ENCODE measurements at places on chromosomes 13 and 19.

GRCh38 chr19:41870401-41870873 lies 6.6 kb upstream of the CD79A start:
- peak; percentile 60 for DNase-seq

DNA sequence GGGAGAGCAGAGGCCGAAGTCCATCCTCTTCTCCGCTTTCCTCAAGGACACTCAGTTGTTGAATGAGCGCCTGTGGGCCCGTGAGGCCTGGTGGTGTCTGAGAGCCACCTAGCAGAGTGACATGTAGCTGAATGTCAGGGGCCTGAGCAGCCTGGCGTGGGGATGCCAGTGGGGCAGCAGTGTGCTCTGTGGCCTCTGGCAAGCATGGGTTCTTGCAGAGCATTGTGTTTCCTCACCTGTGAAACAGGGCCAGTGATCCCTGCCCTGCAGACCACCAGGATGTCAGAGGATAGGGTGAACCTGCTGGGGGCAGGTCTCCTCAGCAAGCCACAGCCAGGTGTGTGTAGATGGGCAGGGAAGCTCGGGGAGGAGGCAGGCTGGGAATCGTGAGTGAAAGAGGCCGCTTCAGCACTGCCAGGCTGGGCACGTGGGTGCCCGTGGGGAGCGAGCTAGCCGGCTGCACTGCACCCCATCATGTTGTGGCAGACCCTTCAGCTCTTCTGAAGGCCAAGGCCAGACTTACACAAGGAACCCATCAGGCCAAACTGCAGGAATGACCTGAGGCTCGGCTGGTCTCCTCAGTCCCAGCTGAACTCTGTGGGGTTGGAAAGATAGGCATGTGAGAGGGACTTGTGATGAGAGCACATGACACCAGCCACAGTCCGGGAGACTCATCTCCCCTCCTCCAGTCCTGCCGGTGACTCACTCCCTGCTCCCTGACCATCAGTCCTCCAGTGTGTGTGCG lies 5.0 kb downstream of the PPP1R37 start:
- DNase-seq, result peak; percentile 80

GRCh38 chr13:111202745-111203144 lies 87.6 kb downstream of the ARHGEF7 start:
- DNase-seq, result peak; percentile 61

DNA sequence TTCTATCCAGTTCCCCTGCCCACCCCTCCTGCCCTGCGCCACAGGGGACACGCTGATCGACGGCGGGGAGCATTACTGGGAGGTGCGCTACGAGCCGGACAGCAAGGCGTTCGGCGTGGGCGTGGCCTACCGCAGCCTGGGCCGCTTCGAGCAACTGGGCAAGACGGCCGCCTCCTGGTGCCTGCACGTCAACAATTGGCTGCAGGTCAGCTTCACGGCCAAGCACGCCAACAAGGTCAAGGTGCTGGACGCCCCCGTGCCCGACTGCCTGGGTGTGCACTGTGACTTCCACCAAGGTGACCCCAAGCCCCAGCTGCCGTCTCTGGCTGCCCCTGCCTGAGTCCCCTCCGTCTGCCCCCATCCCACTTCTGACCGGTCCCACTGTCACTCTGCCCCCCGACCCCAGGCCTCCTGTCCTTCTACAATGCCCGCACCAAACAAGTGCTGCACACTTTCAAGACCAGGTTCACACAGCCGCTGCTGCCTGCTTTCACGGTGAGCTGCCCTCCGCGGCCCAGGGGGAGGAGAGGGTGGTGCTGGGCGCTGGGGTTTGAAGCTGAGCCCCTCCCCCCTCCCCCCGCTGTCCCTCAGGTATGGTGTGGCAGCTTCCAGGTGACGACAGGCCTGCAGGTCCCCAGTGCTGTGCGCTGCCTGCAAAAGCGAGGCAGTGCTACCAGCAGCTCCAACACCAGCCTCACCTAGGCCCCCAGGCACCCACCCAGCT lies 15.5 kb downstream of the STAP2 start:
- DNase-seq, result no peak

DNA sequence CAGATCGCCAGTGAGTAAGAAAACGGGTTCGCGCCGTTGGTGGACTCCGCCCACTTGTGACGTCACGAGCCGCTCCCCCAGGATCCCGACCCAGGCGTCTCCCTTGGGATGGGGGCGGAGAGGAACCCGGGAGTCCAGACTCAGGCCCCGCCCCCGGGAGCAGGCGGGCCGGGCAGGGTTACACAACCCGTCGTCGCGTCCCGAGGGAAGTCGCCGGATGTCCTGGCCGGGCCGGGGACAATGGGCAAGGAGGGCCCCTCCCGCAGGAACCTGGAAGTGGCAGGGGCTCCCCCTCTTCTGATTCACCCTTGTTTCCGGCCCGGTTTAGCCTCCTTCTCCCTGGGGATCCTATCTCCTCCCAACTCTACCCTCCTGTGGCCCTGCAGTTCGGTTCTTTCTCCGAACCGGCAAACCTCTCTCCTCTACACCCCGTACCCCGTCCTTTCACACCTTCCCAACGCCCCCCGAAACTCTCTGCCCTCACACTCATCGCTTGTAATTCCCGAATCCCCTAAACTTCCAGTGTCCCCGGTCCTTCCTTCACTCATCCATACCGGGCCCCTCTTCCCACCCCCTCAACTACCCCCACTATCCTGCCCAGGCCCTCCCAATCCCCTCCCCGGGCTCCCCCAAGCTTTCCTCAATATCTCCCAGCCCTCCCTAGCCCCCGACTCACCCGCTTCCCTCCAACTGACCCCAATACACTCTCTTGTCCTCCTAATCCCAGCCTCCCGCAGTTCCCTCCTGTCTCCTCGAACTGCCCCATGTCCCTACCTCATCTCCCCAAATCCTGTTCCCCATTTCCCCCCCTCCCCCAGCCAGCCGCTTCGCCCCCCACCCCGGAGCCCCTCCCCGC lies 20.0 kb upstream of the ERCC1 start:
- peak; percentile 86 for DNase-seq

DNA sequence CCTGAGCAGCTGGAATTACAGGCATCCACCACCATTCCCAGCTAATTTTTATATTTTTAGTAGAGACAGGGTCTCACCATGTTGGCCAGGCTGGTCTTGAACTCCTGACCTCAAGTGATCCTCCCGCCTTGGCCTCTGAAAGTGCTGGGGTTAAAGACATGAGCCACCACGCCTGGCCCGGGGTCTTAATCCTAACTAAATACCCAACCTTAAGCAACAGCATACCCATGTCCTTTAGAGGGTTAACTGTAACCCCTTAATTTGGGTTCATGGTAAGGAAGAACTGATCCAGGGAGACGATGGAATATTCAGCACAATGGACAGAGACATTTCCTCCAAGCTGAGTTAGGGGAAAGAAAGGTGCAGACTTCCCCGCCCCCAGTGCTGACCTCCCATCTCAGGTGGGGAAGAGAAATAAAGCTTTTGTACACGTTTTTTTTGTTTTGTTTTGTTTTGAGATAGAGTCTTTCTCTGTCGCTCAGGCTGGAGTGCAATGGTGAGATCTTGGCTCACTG lies 8.7 kb upstream of the GALP start:
- DNase-seq, result no peak

DNA sequence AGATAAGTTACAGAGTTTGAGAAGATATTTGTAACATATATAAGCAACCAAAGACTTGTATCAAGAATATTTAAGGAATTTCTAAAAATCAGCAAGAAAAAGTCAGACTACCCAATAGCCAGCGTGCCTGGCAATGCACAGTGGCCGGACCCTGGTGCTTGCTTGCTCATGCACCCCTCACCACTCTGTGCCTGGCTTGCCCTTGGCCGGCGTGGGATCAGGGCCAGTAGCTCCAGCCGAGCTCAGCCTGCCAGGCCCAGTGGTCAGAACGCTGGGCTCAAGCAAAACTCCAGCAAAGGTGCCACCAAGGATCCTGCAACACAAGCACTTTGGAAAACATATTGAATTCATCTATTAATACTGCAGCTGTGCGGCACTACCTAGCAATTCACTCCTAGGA lies 95.1 kb downstream of the KATNAL1 start:
- no peak for DNase-seq

- no peak for DNase-seq
Observed at GRCh38 chr13:110023729-110024644, 237.6 kb upstream of the IRS2 start.

- no peak for DNase-seq
Observed at GRCh38 chr19:30692181-30692811, 320.1 kb downstream of the ZNF536 start.

- DNase-seq, result no peak
Observed at GRCh38 chr19:21432590-21432989, 35.7 kb downstream of the ZNF493 start.

DNA sequence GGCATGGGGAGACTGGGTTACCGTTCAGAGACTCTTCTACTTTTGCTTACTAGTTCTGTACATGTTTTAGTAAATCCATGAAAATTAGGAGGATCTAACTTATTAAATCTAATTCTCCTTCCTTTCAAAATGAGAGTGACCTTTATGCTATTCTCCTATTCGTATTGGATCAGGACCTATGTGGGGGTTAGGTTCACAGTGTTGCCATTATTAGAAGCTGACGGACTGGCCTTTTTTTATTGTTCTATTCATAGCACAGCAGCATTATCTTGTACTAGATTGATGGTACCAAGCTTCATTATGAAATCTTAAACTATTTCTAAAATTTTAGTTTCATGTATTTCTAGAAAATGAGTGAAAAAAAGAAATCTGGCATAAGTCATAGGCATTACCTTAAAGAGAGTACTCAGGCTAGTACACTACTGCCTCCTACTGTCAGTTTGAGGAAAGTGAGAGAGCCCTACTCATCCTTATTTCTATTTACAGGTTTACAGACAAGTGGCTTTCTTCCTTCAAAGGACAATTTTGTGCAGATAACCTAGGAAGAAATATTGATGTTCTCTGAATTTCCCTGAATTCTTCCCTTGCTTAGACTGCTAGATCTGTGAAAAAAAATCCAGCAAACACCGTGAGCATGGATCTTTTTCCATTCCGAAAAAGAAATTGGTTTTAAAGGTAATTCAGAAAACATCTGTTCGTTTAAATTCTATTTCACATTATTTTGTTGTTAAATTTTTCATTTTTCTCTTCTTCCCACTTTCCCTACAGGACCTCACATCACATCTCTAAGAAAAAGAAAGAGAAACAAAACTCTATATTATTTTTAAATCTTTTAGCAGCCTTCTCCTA lies 485.5 kb downstream of the DIAPH3 start:
- peak; percentile 63 for DNase-seq

GRCh38 chr19:57620673-57621348 lies 6.8 kb downstream of the ZNF134 start:
- DNase-seq, result peak; percentile 22

- DNase-seq, result no peak
Observed at GRCh38 chr19:883661-884211, 9.3 kb downstream of the MED16 start.

GRCh38 chr19:50718255-50719118 lies 1.1 kb downstream of the SHANK1 start:
- no peak for DNase-seq

- peak; percentile 83 for DNase-seq
Observed at GRCh38 chr19:54684527-54684926, 21.7 kb downstream of the LILRB4 start.

DNA sequence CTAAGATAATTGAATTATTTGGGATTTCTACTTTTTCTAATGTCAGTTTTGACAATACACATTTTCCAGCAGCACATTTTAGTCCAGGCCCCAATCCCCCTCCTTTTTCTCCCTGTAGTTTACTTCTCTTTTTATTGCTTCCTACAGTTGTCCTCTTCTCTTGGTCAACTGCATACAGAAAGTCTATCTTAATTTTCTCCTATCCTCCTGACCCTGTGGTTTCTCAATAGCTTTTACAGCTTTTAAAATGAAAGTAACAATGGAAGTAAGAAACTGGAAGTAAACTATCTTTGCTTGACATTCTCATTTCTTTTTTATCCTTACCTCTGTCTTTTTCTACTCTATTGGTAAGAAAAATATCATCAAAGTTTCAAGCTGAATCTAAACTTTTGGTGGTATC lies 106.5 kb upstream of the OXGR1 start:
- DNase-seq, result peak; percentile 82

- DNase-seq, result no peak
Observed at GRCh38 chr19:39474139-39474620, 6.5 kb upstream of the TIMM50 start.

- no peak for DNase-seq
Observed at GRCh38 chr19:49486232-49486631, 1.2 kb upstream of the RPL13A start.

DNA sequence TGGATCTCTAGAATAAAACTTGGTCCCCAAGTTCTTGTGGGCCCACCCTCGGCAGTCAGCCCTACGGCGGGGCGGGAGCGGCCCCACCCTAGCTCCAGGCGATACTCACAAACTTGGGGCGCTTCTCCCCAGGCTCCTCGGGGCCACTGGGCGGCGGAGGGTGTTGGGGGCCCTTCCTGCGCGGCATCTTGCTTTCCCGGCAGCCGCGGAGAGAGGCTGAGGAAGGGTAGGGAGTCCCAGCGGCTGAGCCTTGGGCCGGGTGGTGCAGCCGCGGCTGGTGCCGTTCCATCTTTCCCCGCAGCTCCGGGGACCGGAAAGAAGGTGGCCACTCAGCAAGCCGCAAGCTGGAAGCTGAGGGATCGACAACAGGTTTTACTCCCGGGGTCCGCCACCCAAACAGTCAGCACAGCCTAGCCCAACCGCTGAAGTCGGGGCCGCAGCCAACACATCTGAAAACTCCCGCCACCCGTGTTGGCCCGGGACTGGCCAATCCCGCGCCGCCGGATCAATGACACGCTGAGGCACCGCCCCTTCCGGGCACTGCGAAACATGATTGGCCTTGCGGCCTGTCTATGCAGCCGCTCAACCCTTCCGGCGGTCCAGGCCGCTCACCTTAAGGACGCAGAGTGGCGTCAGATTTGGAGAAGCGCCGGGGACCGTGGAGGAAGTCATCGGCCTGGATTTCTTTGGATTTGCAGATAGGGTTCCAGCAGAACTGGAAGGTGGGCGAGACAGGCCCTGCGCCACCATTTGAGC lies at the start of gene DIAPH3:
TSS of gene DIAPH3 (minus strand) at position 451 of the 756 bp plus-strand sequence. CDS start at position 289, 162 bp downstream.
- DNase-seq, result peak; percentile 94

GRCh38 chr13:27106144-27106543 lies 65.5 kb downstream of the USP12 start:
- DNase-seq, result no peak

- DNase-seq, result no peak
Observed at GRCh38 chr13:66835040-66835628, 395.0 kb downstream of the PCDH9 start.

DNA sequence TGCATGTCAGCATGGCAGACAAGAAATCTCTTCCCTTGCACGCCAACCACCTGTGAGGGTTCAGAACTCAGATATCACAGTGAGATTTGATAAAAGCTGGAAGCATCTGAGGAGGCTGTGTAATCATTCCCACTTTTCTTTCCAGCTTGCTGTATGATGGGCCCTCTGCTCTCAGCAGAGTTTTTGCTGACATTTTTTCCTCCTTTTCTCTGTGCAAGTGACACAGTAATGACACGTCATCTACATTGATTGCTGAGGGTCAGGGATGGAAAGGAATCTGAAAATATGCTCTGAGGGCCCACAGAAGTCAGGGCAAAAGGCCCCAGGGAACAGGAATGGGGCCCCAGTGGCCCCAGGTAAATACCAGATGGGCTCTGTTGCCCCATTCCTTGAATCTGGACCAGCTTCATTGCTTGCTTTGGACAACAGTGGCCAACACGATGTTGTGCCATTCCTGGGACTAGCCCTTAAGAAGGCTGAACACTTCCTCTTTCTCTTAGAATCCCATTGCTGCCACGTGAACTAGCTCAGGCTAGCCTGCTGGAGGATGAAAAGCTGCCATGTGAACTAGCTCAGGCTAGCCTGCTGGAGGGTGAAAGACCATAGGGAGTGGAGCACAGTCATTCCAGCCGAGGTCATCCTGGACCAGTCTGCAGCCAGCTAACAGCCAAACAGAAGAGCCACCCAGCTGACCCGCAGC lies 68.2 kb downstream of the CACNA1A start:
- DNase-seq, result peak; percentile 21
